ENCODE measurements at places on chromosomes 1 and 21. TPM values are rescaled to one million over a fixed set of nuclear protein-coding genes. Genes with fewer than 3 reads are reported as not detected.
A peak's percentile ranks its signal among the peaks of the same experiment; 100 is the strongest.

LCE1C gene
- not detected for total RNA-seq

SPRR5 gene
- not detected for total RNA-seq

SPSB1 gene
- total RNA-seq: 4.9 TPM

ANGPTL1 gene
- 0.59 TPM for total RNA-seq

NEGR1 gene
- 19.2 TPM for total RNA-seq

OR2L13 gene
- total RNA-seq: not detected

HMCN1 gene
- 0.02 TPM for total RNA-seq

DIO1 gene
- total RNA-seq: not detected

AVPR1B gene
- not detected for total RNA-seq

SERBP1 gene
- 226 TPM for total RNA-seq

DNA sequence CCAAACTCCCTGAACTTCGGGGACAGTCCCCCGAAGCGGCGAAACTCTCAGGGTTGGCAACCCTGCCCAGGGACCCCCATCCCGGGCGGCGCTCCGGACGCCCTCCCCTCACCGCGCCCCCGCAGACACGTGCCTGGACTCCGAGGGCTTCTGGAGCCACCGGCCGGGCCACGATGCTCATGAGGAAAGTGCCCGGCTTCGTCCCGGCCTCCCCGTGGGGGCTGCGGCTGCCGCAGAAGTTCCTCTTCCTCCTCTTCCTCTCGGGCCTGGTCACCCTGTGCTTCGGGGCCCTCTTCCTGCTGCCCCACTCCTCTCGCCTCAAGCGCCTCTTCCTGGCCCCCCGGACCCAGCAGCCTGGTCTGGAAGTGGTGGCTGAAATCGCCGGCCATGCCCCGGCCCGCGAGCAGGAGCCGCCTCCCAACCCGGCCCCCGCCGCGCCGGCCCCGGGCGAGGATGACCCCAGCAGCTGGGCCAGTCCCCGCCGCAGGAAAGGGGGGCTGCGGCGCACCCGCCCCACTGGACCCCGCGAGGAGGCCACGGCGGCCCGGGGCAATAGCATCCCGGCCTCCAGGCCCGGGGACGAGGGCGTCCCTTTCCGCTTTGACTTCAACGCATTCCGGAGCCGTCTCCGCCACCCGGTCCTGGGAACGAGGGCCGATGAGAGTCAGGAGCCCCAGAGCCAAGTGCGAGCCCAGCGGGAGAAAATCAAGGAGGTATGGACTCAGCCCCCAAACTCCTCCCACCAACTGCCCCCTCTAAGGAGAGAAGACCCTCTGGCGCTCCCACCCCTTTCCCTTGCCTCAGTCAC lies 1.2 kb downstream of the MAN1C1 start:
- H3K27ac ChIP-seq: no peak overlapping the region
- H3K4me3 ChIP-seq: peak overlapping the region; percentile 50
- DNase-seq: no peak

DNA sequence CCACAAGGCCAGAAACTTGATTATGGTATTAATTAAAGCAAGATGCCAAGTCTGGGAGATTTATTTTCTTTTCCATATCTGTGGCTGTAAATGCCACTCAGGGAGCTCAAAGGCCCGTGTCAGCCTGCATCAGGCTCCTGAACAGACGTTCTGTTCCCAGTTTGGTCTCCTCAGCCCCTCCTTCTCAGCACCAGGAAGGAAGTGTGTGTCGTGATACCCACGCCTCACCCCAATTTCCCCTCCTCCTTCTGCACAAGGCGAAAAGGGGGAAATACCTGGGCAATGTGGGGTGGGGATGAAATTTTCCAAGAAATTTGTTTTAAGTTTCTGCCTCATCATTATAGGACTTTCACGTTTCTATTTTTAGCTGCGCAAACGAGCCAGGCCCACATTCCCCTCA lies 112.0 kb downstream of the SYF2 start:
- H3K27ac ChIP-seq: no peak overlapping the region
- no peak for DNase-seq
- H3K36me3 ChIP-seq: no peaks in the 10 kb centered on the region
- H3K4me3 ChIP-seq: no peak overlapping the region

- H3K4me1 ChIP-seq: no peaks in the 10 kb centered on the region
- no peaks in the 10 kb centered on the region for H3K36me3 ChIP-seq
- no peak overlapping the region for H3K4me3 ChIP-seq
- no peak overlapping the region for H3K27ac ChIP-seq
- no peak for DNase-seq
- no peaks in the 10 kb centered on the region for H3K27me3 ChIP-seq
These were observed 35.1 kb downstream of the TNFSF18 start for GRCh38 chr1:173015629-173016028.

- H3K4me3 ChIP-seq: no peak overlapping the region
- H3K27ac ChIP-seq: no peak overlapping the region
- peaks cover 8% of the 10 kb centered on the region for H3K36me3 ChIP-seq
- no peaks in the 10 kb centered on the region for H3K27me3 ChIP-seq
- H3K4me1 ChIP-seq: peaks cover 12% of the 10 kb centered on the region
These were observed 43.7 kb downstream of the ADGRL2 start for GRCh38 chr1:81844477-81844876.

DNA sequence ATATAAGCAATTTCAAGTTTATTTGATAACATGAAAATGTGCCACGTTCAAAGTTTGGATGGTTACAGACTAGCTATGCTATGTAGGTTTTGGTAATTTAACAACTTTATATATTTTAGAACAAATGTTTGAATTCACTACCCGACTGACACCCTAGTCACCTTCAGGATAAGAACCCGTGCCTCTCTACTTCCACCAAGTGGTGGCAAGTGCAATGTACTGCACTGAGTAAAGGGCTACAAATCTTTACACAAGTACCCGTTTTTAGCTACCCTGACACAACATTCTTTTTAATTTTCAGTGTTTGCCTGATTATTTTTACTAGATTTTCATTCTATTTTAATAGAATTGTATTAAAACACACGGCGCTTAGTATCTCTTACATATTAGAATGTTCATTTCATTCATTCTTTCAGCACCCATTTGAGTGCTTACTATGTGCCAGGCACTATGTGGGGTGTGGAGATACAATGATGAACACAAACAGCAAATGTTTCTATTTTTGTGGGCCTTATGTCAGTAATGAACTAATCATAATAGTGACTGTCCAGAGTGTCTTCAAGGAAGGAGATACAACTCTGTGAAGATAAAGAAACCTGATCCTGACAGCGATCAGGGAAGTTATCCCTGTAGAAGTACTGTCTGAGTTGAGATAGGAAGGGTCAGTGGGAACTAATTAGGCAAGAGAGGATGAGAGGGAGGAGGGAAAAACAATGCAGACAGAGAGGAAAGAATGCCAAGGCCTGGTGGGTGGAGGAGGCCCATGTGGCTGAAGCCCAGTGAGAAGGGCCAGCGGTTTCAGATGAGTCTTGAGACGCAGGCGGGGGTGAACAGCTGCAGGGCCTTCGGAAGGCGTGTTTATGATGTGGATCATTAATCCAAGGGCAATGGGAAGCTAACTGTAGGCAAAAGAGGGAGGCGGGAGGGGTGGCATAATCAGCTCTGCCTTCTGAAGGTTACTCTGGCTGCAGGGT lies 3.8 kb downstream of the LCA5L start:
- no peak overlapping the region for H3K4me3 ChIP-seq
- peak; percentile 41 for DNase-seq
- H3K27me3 ChIP-seq: no peaks in the 10 kb centered on the region
- no peak overlapping the region for H3K27ac ChIP-seq
- H3K36me3 ChIP-seq: peaks cover 19% of the 10 kb centered on the region

GRCh38 chr21:44263221-44263760 lies 1.6 kb upstream of the DNMT3L start:
- no peak overlapping the region for H3K4me3 ChIP-seq
- H3K36me3 ChIP-seq: no peaks in the 10 kb centered on the region
- H3K4me1 ChIP-seq: no peaks in the 10 kb centered on the region
- peaks cover 43% of the 10 kb centered on the region for H3K27me3 ChIP-seq

- no peaks in the 10 kb centered on the region for H3K4me1 ChIP-seq
- DNase-seq: peak; percentile 66
- H3K4me3 ChIP-seq: no peak overlapping the region
These were observed 78.6 kb upstream of the SOD1 start for GRCh38 chr21:31580866-31581276.

DNA sequence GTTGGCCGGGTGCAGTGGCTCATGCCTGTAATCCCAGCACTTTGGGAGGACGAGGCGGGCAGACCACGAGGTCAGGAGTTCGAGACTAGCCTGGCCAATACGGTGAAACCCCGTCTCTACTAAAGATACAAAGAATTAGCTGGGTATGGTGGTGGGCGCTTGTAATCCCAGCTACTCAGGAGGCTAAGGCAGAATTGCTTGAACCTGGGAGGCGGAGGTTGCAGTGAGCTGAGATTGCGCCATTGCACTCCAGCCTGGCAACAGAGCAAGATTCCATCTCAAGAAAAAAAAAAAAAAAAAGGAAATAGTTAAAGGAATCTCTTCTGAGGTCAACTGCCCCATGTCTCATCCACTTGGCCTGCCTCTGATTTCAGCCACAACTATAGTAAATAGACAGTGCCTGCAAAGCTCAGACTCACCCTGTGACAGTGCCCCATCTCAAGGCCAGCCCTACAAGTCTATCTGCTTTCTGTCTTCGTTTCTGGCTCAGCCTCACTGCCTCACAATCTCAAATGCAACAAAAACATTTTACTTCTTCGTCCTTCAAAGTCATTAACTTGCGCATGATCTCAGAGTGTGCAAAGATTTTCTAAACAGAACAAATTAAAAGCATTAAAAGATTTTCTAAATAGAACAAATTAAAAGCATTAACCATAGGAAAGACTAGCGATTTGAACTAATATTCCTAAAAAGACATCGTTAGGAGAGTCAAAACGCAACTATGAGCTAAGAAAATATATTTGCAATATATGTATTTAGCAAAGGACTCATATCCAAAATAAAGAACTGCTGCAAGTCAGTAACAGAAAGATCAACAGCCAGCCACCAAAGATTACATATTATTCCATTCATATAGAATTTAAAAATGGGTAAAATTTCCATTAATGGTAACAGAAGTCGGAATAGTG lies 65.0 kb upstream of the PRDX6 start:
- H3K36me3 ChIP-seq: peaks cover 1% of the 10 kb centered on the region
- H3K4me1 ChIP-seq: peaks cover 7% of the 10 kb centered on the region
- H3K4me3 ChIP-seq: no peak overlapping the region
- H3K27ac ChIP-seq: no peak overlapping the region
- no peak for DNase-seq

DNA sequence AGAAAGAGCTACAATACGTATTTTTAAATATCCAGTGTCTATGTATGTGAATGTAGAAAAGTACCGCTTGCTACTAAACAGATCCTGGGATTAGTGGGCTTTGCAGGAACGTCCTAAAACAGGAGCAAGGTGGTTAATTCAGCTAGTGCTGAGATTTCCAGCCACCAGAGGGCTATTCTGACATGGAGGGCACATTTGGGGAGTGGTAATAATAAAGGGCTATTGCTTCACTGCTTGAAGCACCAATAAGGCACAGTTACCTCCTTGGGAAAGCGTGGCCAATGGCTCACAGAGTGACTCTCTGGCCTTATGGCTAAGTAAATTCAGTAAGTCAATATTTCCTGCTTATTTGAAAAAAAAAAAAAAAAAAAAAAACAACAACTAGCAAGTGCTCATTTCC lies 152.4 kb downstream of the GABPA start:
- no peaks in the 10 kb centered on the region for H3K27me3 ChIP-seq
- no peak for DNase-seq
- H3K27ac ChIP-seq: no peak overlapping the region
- H3K4me1 ChIP-seq: peaks cover 28% of the 10 kb centered on the region
- peaks cover 37% of the 10 kb centered on the region for H3K36me3 ChIP-seq
- no peak overlapping the region for H3K4me3 ChIP-seq

- H3K4me3 ChIP-seq: no peak overlapping the region
- H3K4me1 ChIP-seq: no peaks in the 10 kb centered on the region
- DNase-seq: no peak
- no peaks in the 10 kb centered on the region for H3K27me3 ChIP-seq
These were observed 94.6 kb downstream of the FGGY start for GRCh38 chr1:59391212-59392179.

DNA sequence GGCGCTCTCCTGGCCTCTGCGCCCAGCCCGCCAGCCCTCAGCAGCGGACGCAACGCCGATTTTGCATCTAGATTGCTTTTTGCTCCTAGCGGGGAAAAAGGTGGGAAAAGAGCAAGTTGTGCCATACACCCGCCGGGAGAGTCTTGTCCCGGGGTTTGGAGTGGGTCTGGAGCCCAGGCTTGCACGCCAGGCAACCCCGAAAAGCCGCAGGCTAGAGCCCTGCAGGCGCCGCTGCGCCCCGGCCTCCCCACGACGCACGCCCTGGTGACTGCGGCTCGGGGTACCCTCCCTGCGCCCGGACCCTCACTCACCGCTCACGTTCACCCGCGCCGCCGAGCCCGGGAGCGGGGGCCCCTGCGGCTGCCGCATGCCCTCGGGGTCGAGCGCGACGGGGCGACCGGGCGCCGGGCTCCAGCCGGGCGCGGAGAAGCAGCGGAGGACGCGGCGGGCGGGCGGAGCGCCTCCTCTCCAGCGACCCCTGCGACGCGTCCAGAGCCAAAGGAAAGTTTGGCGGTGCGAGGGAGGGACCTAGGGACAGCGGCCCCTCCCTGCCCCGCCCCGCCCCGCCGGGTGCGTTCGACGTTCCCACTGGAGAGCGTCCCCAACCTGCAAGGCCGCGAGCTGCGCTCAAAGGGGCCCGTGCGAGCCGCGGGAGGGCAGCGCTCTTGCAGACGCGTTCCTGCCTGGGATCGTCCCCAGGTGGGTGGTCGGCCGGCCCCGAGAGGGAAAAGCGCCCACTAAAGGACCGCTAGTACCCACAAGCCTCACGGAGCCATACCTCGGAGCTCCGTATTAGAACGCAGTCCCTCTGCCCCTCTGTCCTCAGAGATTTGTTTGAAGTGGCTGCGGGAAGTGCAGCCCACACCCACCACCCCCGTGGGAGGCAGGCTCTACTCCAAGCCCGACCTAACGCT lies at the start of gene LPAR3:
LPAR3 (minus strand) TSS at position 502 of the 914 bp plus-strand sequence. CDS start 27,086 bp downstream, outside the sequence.
- H3K4me3 ChIP-seq: peak within 1 kb of the TSS; percentile 79
- peak within 1 kb of the TSS; percentile 55 for H3K27ac ChIP-seq
- DNase-seq: peak; percentile 78
- no peaks in the 10 kb centered on the region for H3K27me3 ChIP-seq
- peaks cover 24% of the 10 kb centered on the region for H3K36me3 ChIP-seq

- peaks cover 52% of the 10 kb centered on the region for H3K27me3 ChIP-seq
- H3K27ac ChIP-seq: peak overlapping the region; percentile 71
- peak overlapping the region; percentile 86 for H3K4me3 ChIP-seq
- H3K4me1 ChIP-seq: peaks cover 27% of the 10 kb centered on the region
These were observed 812 bp downstream of the CACHD1 start for GRCh38 chr1:64470665-64471217.

DNA sequence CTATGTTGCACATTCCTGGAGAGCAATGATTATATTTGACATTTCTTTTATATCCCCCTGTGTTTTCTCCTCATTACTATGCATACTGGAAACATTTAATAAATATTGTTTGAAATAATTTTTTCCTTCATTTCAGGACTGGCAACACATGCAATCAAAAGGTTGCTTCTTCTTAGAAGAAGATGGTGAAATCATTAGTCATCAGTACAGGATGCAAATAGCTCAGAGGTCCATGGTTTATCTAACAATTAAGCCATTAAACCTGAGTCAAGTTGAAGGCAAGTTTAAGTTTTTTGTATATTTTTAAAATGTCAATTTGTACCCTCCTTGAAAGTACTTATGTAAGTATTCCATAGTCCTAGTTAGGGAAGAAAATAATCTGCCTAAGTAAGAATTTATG lies 22.5 kb downstream of the EFCAB7 start:
- no peak overlapping the region for H3K27ac ChIP-seq
- H3K4me1 ChIP-seq: no peaks in the 10 kb centered on the region
- DNase-seq: no peak
- H3K4me3 ChIP-seq: no peak overlapping the region
- H3K36me3 ChIP-seq: peaks cover 4% of the 10 kb centered on the region
